Ureter (tissue), 1 donor: ENCODE measurements at places on chromosomes 5 and 9.

GRCh38 chr5:168303393-168304025, 12.1 kb downstream of the WWC1 start:
- no peak for DNase-seq

DNA sequence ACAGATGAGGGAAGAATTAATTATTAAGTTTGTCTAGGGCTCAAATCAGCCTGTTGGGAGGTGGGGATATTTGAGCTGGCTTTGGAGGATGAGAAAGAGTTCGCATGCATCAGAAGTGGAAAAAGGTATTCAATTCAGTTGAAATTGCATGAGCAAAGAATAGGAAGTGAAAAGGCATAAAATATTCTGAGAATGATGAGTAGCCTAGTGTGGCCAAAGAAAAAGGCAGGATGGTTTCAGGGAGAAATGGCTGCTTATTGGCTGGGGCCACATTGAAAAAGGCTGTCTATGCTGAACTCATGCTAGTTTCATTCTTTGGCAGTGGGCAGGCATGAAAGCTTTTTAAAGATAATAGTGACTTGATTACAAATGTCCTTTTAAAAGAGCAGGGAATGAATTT, 235.4 kb upstream of the RIOK2 start:
- no peak for DNase-seq

GRCh38 chr5:50836356-50836755, 169.9 kb downstream of the PARP8 start:
- no peak for DNase-seq

GRCh38 chr9:127980060-127980705, 606 bp downstream of the EEIG1 start:
- DNase-seq = no peak

DNA sequence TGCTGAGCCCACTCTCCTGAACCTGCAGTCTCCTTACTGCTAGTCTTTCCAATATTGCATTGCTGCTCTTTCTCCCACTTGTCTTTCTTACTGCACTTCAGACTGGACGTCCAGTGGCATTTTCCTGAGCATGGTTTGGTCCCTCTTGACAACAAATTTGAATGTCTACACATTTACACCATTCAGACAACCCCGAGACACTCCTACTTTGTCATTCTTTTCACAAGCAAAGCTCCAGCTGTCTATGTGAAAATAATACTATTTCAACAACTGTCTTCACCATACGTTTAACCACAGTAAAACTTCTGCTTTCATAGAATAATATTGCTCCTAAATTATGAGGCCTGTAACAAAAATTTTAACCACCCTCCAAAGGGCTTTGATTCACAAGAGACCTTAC, 10.4 kb upstream of the APTX start:
- DNase-seq = no peak

DNA sequence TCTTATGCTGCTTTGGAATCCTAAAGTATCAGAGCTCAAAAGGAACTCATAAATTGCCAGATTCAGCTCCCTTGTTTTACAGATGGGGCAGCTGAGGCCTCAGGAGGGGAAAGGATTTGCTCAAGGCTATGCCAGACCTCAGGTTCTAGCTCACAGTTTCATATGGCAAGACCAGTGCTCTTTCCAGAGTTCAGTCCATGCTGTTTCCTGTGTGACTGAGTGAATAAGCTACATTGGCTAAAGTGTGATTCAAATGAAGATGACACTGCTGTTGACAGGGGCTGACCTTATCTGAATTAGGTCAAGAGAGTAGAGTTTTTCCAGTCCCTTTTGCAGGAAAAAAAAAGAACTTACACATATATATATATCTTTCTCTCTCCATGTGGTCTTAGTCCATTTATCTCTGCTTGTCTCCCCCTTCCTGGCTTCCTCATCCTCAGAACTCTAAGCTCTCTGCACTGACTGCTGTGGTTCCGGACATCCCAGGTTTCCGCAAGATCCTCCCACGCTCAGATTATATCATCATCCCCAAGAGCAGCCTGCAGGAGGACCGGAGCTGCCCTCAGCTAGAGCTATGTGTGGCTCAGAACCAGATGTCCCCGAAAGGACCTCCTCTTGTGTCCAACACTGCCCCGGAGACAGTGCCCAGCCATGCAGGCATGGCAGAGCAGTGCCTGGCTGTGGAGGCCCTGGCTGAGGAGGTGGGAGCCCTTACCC, 9.3 kb downstream of the HMGXB3 start:
- DNase-seq = no peak

GRCh38 chr9:104177003-104177611, 83.0 kb downstream of the SMC2 start:
- no peak for DNase-seq

- no peak for DNase-seq
These were observed 233.9 kb upstream of the ZNF608 start for GRCh38 chr5:124980163-124980941.

- DNase-seq = no peak
These were observed 59.8 kb downstream of the MARCHF3 start for GRCh38 chr5:126970517-126971017.

DNA sequence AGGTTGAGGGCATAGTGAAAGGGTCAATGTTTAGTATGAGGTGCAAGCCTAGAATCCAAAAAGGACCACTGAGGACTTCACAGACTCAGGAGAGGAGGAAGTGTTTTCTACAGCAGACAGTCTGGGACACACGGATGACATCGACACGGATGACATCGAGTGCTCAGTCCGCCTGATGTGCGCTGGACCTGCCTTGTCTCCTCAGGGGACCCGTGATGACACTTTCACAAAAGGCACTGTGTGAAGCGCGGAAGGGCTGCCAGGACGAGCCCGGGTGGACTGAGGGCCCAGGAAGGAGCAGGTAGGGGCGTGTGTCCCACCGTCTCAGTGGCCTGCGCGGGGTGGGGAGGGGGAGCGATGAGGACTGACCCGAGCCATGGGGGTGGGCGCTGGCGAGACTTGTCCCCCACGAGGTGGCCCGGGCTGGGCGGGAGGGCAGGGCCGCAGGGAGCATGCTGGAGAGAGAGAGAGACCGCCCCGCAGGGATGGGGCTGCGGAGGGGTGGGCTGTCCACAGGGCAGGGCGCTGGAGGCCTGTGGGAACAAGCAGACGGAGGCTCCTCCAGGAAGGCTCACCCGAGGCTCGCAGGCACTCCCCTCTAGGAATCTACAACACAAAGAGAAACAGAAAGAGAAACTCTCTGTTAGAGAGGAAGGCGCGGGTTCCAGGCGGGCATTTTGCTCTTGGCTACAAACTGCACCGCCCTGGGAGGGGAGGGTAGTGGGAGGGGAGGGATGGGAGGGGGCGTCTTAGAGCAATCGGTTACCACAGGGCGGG, 54.9 kb downstream of the USP20 start:
- DNase-seq = no peak

GRCh38 chr9:108877524-108877923, 15.5 kb downstream of the ACTL7A start:
- DNase-seq = no peak

GRCh38 chr5:122576256-122577016, 198.4 kb upstream of the SNX2 start:
- DNase-seq = no peak

DNA sequence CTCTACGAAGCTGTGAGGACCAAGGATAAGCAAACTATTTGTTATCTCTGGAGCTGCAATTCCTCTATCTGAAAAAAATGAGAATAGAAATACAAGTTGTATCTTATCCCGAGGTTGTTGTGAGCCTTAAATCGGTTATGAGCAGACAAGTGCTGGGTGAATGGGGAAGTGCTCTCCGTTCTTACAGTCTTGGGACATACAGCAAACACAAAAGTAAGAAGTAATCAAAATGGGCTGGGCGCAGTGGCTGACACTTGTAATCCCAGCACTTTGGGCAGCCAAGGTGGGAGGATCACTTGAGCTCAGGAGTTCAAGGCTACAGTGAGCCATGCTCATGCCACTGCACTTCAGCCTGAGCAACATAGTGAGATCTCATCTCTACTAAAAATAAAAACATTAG, 31.7 kb downstream of the ITK start:
- DNase-seq = no peak

GRCh38 chr5:122515709-122516431, 203.8 kb downstream of the SNCAIP start:
- DNase-seq = peak; percentile 61

GRCh38 chr9:82320566-82320965, 332.0 kb downstream of the SPATA31D1 start:
- no peak for DNase-seq

- DNase-seq = no peak
These were observed 530.3 kb upstream of the KLF4 start for GRCh38 chr9:108019821-108020220.

DNA sequence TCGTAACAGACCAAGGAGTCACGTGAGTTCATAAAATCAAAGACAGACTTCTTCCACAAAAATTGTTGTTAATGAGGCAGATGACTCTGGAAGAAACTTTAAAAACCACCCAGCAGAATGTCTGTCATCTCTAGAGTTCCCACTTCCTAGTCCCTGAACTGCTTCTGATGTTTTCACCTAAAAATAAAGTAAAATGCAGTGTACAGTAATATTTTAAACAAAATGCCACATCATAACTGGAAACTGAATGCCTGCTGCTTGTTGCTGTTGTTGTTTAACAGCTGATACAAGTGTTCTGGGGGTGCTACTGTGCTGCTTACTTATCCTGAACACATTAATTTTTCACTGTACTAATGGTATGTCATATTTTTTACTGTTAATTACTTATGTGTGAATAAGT, 577.2 kb downstream of the MTRR start:
- no peak for DNase-seq

GRCh38 chr5:141485321-141486055, 658 bp downstream of the PCDHGC4 start:
- no peak for DNase-seq

- no peak for DNase-seq
These were observed 213.8 kb downstream of the MLLT3 start for GRCh38 chr9:20408513-20408912.

DNA sequence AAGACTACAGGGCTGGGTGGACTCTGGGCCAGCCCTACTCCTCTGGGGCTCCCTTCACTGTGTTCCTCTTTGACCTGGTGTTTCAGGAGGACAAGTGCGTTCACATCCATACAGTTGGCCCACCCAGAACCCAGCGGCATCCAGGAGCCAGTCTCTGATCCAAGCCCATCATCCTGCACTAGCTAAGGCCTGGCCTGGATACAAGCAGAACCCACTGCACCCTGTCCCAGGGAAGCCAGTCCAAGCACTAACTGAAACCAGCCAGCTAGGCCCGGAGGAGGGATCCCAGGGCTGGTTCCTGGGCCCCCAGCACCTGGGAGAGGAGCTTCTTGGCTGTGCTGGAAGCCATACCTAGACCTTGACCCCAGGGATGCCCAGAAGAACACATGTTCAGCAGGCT, 4.1 kb upstream of the GBGT1 start:
- no peak for DNase-seq

GRCh38 chr5:77640589-77641396, 2.3 kb upstream of the OTP start:
- no peak for DNase-seq

- no peak for DNase-seq
These were observed 39.3 kb downstream of the CLINT1 start for GRCh38 chr5:157819502-157820115.

DNA sequence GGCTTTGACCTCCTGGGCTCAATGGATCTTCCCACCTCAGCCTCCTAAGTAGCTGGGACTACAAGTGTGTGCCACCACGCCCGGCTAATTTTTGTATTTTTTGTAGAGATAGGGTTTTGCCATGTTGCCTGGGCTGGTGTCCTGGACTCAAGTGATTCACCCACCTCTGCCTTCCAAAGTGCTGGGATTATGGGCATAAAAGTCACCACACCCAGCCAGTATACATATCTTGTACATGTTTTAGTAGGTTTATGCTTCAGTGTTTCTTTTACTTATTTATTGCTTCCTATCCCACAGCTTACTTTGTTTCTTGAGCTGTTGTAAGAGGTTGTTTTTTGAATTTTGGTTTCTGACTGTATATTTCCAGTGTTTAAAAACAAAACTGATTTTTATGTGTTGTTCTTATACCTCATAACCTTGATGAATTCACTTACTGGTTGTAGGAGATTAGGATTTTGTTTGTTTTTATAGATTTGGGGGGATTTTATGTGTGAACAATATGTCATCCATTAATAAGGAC, 12.9 kb downstream of the FBXW5 start:
- no peak for DNase-seq

DNA sequence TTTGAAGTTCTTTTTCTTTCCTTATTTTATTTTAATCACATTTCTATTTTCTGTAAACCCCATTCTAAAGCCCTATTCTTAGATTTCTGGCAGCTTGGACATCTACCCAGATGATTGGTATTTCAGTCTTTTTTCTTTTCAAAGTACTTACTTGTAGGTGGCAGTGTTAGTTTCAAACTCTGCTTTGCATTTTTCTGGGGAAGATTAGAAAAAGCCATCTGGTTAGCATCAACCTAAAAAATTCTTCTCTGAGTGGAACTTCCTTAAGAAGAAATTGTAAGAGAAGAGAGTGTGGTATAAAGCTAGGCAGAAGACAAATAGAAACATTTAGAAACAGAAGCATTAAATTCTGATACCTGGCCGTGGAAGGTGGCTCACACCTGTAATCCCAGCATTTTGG, 17.2 kb upstream of the TENT2 start:
- DNase-seq = no peak

GRCh38 chr5:83277154-83277553, 194.4 kb upstream of the VCAN start:
- no peak for DNase-seq

GRCh38 chr9:2059274-2059929, 44.3 kb downstream of the SMARCA2 start:
- no peak for DNase-seq

- DNase-seq = no peak
These were observed 166.2 kb downstream of the ZNF462 start for GRCh38 chr9:107029146-107029545.

- no peak for DNase-seq
These were observed 38.8 kb upstream of the ZNF618 start for GRCh38 chr9:113837334-113837733.

- DNase-seq = no peak
These were observed 454.2 kb upstream of the SGCD start for GRCh38 chr5:155872629-155873220.

DNA sequence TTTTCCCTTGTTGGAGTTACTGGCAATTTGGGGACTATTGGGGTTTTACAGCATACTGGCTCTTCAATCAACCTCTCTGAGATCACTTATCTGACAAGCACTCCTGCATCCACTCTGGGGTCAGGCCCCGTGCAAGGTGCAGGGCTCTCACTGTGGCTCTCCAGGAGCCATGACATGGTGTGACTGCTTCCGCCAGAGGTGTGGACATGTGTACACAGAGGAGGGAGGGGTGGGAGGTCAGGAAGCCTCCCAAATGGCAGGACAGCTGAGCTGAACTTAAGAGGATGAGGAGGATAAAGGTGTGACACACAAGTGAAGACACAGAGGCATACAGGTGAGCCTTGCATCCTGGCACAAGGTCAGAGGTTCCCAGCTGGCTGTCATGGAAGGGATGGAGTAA, 24.3 kb downstream of the SHB start:
- DNase-seq = no peak

DNA sequence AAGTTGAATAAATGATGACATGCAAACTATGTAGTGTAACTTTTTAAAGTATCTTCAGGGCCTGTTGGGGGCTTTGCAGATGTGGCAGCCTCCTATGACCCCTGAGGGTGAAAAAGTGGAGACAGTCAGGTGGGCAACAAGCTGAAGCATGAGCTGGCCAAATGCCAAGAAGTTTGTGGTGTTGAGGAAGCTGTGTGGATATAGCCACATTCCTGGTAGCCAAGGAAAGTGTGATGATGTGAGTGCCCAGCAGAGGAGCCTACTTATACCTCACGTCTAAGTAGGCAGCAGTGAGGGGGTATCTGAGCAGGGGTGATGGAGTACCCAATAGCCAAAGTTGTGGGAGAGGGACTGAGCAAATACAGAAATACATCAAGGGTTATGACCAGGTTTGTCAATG, 621.2 kb upstream of the CDH6 start:
- DNase-seq = no peak

- no peak for DNase-seq
These were observed 5.8 kb upstream of the HAND1 start for GRCh38 chr5:154483654-154484392.
